ENCODE measurements at places on chromosomes 6 and 20.
A peak's percentile ranks its signal among the peaks of the same experiment; 100 is the strongest.

- DNase-seq, result no peak
These were observed 123.9 kb upstream of the PHACTR1 start for GRCh38 chr6:12592634-12593033.

DNA sequence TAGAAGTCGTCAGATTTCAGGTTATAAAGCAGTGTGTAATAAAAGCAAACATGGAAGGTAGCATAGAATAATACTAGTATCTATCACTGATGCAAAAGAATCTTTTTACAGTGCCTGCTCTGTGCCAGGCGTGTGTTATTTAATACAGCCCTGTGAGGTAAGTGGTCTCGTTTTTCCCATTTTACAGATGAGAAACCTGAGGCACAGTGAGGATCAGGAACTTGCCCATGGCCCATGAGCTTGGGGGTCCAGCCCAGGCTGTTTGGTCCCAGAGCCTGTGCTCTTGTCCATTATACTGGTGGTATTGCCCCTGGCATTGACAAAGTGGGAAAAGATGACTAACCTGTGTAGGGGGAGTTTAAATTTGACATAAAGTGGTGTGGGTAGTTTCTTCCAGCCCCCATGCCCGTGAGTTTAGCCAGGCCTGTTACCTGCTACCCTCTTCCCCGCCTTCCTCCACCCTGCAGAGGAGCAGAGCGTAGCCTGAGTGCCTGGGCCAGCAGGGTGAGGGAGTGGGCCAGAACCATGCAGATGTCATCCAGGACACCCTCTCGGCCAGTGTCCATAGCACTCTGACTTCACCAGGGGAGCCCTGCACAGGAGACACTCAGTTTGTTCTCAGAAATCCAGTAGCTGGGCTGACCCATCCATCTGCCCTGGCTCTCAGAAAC lies 16.6 kb downstream of the WRNIP1 start:
- no peak for DNase-seq

DNA sequence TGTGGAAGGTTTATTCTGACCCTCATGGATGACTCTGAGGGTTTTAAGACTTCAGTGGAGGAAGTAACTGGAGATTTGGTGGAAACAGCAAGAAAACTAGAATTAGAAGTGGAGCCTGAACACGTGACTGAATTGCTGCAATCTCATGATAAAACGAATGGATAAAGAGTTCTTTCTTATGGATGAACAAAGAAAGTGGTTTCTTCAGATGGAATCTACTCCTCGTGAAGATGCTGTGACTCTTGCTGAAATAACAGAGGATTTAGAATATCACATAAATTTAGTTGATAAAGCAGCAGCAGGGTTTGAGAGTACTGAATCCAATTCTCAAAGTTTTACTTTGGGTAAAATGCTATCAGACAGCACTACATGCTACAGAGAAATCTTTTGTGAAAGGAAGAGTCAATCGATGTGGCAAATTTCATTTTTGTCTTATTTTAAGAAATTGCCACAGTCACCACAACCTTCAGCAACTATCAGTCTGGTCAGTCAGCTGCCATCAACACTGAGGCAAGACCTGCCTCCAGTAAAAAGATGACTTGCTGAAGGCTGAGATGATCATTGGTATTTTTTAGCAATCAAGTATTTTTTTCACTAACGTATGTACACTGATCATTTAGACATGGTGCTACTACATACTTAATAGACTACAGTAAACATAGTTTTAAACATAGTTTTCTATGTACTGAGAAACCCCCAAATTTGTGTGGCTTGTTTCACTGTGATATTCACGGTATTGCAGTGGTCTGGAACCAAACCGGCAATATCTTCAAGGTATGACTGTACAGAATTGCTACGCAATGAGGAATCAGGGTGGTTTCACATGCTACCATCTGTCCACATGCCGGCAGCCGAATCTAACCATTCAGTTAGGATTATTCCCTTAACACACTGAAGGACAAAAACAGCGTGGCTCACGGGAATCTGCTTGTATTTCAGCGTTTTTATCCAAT lies 149.0 kb downstream of the MYB start:
- no peak for DNase-seq

GRCh38 chr20:32397567-32398084 lies 39.5 kb downstream of the ASXL1 start:
- no peak for DNase-seq

GRCh38 chr6:128554302-128554701 lies 33.9 kb upstream of the PTPRK start:
- no peak for DNase-seq

DNA sequence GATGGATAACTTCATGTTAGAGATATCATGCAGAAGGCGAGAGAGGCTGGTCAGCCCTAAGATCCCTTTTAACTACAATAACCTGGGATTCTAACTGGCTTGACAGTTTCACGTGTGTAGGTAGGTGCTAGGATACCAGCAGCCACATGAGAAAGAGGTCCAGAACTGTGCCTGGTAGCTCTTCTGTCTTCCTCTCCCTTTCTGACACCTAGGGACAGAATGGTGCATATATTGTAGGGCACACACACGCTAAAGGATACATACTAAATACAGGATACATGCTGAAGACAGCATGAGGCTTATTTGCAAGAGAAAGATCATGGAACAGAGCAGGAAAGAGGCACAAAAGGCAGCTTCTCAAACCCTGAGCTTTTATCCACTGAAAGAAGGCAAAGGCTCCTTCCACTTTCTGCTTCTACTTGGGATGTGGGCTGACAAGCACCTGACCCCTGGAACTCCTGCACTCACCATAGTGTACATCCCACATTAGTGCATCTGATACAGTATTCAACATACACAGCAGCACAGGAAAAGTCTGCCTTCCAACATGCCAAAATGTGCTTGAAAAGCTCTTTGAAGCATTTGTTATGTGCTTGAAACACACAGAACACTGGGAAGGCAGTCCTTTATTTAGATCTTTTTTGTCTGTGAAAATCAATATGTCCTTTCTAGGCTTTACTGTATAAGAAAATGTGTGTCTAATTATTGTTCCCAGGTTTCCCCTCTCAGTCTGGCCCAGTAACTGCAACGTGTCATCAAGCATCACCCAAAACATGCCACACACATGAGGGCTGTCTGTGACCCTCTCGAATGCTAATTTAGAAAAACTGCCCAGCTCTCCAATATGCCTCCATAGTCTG lies 3.2 kb downstream of the SLC22A23 start:
- DNase-seq, result no peak

- DNase-seq, result no peak
These were observed 375.1 kb upstream of the MMS22L start for GRCh38 chr6:97658090-97658489.

GRCh38 chr6:21100991-21101390 lies 492.6 kb upstream of the SOX4 start:
- no peak for DNase-seq

DNA sequence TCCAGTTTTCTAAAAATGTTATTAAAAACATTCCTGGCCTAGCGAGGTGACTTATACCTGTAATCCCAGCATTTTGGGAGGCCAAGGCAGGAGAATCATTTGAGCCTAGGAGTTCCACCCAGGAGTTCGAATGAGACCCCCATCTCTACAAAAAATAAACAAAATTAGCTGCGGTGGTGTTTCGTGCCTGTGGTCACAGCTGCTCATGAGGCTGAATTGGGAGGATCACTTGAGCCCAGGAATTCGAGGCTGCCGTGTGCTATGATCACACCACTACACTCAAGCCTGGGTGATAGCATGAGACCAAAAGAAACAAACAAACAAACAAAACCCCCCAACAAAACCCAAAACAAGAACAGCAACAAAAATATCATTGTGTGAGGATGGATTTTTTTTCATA lies 19.8 kb upstream of the POLR1H start:
- no peak for DNase-seq

DNA sequence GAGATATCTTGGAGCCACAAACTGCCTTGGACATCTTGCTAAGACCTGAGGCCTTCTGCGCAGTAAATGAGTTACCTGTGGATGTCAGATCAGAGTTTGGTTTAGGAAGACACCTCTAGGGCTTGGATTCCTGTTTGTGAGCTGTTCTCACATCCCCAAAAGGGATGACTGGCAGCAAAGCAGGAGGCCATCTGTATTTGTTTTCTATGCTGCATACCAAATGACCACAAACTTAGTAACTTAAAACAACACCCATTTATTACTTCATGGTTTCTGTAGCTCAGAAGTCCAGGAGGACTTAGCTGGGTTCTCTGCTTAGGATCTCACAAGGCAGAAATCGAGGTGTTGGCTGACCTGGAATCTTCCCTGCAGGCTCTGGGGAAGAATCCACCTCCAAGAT lies 116.7 kb downstream of the UNC5CL start:
- no peak for DNase-seq

GRCh38 chr20:31608251-31608945 lies 3.3 kb downstream of the ID1 start:
- DNase-seq, result peak; percentile 64

DNA sequence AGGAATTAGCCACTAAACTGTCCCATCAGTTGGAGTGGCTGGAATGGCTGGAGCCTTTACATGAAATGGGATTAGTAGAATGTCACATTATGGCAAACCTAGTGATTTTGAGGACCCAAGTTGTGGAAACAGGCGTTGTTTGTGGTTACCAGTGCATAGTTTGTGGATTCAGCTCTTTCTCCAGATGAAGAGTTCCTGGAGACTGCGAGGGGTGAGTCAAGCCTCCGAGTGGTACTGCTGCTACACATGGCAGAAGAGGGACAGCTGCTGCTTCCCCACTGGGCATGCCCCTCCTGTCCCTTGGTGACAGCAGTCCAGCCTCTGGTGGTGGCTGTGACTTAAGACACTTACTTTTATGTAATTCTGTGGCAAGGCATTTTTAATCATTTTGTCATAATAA lies 94.2 kb upstream of the SCP2D1 start:
- no peak for DNase-seq

GRCh38 chr6:10838794-10839333 lies 525 bp upstream of the MAK start:
- DNase-seq, result no peak

GRCh38 chr6:11315743-11316437 lies 83.4 kb upstream of the NEDD9 start:
- DNase-seq, result no peak
